ENCODE measurements at places on chromosomes 11 and 22.
A peak's percentile ranks its signal among the peaks of the same experiment; 100 is the strongest.

DNA sequence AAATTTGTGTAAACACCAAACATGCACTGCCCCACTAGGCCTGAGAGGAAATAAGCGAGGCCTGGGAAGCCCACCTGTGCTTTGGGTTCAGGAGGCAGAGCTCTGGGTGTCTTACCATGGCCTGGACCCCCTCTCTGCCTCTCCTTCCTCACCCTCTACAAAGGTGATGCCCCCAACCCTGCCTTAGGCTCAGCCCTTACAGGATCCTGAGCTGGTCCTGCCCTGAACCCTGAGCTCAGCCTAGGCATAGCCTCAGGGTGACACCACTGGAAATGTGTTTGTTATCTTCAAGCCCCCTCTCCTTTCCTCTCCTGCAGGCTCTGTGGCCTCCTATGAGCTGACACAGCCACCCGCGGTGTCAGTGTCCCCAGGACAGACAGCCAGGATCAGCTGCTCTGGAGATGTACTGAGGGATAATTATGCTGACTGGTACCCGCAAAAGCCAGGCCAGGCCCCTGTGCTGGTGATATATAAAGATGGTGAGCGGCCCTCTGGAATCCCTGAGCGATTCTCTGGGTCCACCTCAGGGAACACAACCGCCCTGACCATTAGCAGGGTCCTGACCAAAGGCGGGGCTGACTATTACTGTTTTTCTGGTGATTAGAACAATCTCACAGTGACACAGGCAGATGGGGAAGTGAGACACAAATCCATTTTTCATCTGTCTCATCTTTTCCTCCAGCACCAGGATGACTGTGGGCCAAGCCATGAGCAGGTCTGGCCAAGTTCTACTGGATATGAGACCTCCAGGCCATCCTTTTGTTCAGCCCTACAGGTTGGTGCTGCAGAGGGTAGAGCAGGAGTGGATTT, 117.8 kb downstream of the GGTLC2 start:
- DNase-seq, result no peak

DNA sequence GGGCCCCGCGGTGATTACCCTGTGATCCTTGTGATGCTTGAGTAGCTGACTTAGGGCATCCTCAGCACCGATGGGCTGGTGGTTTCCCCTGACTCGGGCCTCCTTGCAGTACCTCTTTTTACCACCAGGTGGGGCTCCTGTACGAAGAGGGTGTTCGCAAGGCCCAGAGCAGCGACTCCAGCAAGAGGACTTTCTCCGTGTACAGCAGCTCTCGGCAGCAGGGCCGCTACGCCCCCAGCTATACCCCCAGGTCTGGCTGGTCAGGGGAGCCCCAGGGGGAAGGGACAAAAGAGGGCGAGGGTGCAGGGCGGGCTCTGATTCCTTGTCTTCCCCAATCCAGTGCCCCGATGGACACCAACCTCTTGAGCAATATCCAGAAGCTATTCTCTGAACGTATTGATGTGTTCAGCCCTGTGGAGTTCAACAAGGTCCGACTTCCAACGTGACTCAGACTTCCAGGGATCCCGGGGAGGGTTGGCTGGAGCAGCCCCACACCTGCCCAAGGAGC, 1.3 kb upstream of the TM7SF2 start:
- DNase-seq, result peak; percentile 97

DNA sequence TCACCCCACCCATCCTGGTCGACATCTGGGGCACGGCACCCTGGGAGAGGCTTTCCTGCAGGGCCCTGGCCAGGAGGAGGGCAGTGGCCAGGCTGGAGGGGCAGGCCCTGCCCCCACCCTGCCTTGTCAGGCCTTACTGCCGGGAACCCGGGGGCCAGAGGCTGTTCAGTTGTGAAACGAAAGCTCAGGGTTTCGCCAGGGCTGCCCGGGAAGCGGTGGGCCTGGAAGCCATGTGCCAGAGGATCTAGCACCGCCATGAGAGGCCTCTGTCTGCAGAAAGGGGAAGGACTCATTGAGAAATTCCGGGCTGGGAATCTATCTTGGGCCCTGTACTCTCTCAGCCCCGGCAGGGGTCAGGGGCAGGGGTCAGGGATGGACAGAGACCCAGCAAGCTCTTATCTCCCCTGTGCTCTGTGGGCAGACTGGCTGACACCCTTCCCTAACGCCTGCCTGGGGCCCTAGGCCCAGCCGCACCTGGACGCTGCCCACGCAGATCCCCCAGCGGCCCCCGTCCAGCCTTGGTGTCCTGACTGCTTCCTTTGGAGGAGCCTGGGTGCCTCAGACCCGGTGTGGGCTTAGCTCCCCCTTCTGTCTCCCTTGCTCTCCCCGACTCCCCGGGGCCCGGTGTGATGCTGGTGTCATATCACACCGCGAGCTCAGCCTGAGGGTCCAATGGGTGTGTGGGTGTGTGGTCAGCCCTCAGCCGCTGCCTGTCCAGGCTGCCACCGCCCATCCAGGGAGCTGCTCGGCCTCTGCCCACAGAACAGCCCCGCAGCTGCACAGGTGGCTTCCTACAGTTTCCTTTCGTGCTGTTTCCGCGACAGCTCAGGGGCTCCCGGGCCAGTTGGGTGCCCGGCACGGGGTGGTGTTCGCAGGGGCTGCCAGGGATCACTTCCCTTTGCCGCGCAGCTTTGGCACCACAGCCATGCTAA, 6.5 kb downstream of the PIM3 start:
- DNase-seq, result no peak

- peak; percentile 18 for DNase-seq
Observed at GRCh38 chr11:110349138-110349996, 53.0 kb upstream of the RDX start.

GRCh38 chr11:123194337-123195187, 486 bp downstream of the CLMP start:
- DNase-seq, result no peak

DNA sequence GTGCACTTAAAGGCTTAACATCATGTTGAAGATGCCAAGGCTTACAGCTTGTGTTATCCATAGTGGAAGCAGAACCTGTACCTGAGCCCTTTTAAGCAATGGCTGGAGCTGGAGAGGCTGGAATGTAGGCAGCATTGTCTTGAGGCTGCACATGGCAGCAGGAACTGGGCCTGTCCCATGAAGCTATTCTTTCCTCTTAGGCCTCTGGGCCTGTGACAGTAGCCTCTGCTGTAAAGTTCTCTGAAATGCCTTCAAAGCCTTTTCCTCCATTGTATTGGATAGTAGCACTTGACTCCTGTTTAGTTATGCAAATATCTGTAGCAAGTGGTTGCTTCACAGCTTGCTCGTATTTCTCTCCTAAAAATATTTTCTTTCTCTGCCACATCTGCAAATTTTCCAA, 127.4 kb upstream of the ANO5 start:
- DNase-seq, result no peak

DNA sequence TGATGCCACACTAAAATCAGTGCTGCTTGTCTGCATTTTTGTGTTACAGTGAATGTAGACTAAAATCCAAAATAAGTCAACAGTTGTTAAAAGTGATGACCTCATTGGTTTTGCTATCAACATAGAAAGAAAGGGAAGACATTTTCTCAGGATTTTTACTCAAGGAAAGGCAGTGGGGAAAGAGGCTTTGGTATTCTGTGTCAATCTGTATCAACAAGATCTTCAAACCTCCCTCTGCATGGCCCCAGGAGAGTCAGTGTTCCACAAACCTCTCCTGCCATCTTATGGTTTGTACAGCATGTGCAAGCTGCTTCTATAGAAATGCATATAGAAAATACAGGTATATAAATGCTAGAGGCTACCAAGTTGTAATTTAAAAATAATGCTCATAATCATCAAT, 13.8 kb upstream of the OR51M1 start:
- DNase-seq, result no peak

DNA sequence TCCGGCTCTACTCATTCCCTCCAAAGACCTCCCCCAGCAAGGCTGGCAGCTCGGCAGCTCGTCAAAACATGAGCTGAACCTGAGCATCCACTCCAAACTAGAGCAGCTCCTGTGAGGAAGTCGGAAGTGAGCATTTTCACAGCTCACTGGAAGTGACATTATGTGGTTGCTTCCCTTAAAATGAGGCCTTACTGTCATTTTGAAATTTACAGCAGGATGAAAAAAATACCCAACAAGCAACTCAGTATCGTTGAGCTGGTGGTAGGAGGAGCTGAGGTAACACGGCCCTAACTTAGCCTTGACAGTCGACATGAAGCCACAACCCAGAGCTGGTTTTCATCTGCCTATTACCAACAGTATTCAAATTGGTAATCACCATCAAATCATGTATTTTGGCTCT, 38.0 kb upstream of the ARFGAP3 start:
- no peak for DNase-seq

- no peak for DNase-seq
Observed at GRCh38 chr22:44154436-44154942, 26.2 kb upstream of the PARVG start.

GRCh38 chr22:42608823-42609361, 5.8 kb downstream of the POLDIP3 start:
- no peak for DNase-seq

DNA sequence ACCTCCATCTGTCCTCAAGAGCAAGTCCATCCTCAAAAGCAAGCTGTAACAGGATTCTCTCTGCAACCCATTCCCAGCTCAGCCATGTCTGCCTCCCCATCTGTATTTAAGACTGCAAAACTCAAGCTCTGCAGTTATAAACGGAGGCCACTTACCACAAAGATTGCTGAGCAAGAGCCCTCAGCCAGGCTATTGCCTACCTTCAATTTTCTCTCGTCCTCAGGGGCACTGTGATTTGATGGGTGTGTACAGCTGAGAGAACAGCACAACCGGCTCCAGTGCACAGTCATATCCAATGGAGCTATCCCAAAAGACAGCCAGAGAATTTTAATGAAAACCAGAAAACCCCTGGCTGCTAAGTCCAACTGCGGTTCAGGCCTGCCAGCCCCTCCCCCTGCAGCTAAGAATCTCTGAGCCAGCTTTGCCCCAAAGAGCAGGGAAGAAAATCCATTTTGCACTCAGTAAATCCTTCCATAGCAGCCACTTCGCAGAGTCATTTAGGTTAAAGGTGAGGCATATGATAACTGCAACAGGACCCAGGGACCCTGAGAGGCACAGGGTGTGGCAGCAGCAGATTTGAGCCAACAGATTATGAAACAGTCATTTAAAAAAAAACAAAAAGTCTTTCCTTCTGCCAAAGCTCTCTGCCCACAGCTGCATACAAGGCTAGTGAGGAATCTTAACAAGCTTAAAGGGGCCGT, 37.6 kb downstream of the RAB30 start:
- no peak for DNase-seq

GRCh38 chr11:83455356-83455755, 169.2 kb upstream of the CCDC90B start:
- DNase-seq, result no peak

GRCh38 chr11:31834237-31834636, 23.1 kb upstream of the PAX6 start:
- DNase-seq, result no peak

DNA sequence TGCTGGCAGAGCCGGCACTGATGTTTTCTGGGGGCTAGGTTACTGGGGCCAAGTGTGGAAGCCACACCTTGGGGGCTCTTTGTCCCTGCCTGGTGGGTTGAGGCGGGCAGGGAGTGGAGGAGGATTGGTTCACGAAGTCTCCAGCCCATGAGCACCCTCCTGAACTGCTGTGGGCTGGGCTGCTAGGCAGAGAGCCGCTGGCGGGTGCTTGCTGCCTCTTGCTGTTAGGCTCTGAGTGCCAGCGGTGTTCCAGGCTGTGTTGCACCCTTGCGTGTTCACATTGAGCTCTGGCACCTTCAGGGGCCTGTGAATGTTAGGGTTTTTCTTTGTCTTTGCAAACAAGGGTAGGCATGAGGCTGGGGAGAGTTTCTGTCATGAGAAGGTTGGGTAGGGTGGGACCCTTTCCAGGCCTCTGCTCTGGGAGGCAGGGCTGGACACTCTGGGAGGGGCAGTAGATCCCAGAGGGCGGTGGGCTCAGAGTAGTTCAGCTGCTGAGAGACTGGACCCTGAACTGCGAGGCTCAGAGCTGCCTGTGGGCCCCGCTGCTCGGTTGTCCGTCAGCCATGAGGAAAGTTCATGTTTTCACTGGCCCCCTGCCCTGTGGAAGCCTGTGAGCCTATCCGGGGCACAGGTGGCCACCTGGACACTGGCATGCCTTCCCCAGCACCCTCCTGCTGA, 24.0 kb upstream of the TMEM191C start:
- DNase-seq, result no peak

- DNase-seq, result no peak
Observed at GRCh38 chr22:18065256-18065655, 12.5 kb upstream of the PEX26 start.
